ENCODE measurements at places on chromosomes 2 and 18. TPM values are rescaled to one million over a fixed set of nuclear protein-coding genes. Genes with fewer than 3 reads are reported as not detected.

GRCh38 chr18:36420826-36421225 is 123.3 kb downstream of the FHOD3 start:
- no peak for DNase-seq

Gene MITD1
- total RNA-seq, result 23.6 TPM

DNA sequence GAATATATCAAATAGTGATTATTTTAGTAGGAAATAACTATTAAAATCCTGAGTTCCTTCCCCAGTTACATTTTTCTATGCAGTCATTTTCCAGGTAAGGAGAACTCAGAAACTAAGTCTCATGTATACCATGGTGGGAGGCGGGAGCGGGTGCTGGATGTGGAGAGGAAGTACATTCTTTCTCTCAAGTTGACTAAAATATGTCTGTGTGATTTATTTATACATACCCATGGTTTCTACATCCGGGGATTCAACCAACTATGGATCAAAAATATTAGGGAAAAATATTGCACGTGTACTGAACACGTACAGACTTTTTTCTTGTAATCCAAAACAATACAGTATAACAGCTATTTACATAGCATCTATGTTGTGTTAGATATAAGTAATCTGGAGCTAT is 6.8 kb downstream of the ZCCHC2 start:
- no peak for DNase-seq

Gene SATB2
- total RNA-seq, result 12.2 TPM

DNA sequence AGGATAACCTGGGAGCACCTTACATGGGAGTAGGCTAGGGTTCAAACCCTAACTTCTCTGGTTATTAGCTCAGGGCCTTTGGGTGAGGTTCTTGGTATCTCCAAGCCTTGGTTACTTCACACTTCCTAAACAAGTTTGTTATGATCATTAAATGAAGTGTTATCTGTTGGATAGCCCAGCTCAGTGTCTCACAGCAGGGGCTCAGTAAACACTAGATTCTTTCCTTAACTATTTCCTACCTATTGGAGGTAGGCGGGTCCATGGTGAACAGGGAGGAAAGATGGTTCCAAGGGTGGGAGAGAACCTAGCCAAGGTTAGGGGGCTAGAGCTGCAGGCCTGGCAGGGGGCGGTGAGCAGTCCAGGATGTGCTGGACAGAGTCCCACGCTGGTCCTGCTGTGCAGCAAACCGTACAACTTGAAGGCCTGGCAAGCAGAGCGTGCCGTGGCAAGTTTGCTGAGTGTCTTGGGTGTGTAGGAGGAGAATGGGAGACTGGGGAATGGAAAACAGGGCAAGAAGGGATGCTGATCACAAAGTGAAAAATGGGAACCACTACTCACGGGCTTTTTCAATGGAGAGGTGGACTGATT is 259.1 kb downstream of the PRKCE start:
- DNase-seq, result no peak

DNA sequence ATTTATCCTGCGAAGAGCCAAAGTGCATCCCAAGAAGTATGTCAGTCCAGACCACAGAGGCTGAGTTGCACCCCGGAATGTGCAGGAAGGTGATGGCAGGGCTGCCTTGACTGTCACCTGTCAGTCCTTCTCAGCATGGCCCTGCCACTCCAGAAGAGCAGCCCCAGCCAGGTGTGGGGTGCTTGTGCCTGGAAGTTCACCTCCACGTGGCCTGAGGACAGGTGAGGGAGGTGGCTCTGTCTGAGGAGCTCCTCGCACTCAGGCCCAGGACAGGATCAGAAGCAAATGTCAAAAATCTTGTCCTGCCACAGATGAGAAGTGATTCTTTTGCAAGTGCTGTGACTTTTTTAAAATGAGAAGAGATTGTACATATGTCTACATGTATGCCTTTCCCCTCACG is 31.4 kb upstream of the B3GNT7 start:
- peak; percentile 9 for DNase-seq
